Stimulated activated CD8-positive, alpha-beta memory T cell treated with anti-CD3 and anti-CD28 coated beads, Interleukin-15, amount 100 ng/mL, for 24 hours (primary cell): ENCODE measurements at places on chromosomes 2 and 18.

GRCh38 chr2:240500561-240501423 is 57.0 kb downstream of the ANKMY1 start:
- no peak for DNase-seq

DNA sequence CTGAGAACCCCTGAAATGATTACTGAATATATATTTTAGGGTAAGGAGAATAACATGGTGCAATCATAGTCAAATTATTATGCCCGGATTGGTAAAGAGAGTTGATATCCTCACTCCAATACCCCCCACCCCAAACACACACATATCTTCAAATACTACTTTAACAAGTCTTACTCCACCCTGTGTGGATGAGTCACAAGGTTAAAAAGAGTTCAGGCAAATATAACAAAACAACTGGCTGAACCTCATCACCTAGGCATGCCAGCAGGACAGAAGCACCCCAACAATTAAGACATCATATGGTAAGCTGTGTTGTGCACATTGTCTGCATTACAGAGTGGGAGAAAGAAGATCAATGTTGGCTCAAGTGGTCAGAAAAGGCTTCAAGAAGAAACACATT is 857.4 kb downstream of the TDRD15 start:
- no peak for DNase-seq

DNA sequence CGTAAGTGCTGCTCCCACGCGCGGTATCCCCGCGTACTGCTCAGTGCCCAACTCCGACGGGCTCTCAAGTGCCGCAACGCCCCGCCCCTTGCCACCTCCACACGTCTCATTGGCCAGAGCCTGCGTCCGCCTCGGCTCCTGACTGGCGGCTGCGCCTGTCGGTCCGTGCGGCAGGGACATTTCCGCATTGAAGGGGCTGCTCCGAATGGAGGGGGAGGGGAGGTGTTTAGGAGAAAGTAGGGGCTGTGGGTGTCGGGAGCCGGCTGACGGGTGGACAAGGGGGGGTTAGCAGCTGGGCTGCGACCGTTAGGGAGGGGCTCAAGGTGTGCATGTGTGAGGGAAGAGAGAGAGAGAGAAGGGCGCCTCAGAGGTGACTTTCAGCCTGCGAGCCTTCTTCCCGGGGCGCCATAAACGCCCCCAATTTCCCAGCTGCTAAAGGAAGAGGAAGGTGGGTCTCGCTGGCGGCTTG is 877 bp upstream of the UGP2 start:
- DNase-seq, result peak; percentile 87

DNA sequence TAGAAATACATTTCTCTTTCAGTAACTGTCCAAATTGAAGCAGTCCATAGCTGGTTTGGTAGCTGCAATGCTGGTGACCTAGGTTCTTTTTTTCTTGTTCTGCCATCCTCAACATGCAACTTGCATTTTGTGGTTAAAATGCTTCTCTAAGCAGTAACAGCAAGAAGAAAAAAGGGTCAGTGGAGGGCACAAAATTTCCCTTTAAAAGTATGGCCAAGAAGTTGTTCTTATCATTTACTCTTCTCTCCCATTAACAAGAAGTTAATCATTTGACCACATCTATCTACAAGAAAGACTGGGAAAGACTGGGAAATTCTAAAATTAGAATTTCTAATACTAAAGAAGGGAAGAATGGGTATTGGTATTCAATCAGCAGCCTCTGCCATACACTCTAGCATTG is 569.9 kb downstream of the CPS1 start:
- no peak for DNase-seq

DNA sequence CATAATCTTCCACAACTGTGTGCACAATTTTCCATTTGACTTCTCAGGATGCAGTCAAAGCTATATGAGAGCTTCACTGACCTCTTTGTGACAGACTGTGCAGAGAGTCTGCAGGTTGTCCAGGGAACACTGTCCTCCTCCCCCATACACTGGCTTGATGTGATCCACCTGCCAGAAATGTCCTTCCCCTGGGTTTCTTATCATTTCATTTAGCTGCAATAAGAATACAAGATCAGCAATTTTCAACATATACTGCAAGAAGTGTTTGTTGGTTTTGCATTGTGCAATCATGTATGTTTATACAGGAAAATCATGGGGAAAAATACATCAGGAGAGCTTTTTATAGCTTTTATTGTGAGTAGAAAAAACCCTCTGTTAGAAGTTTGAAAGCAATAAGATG is 150.7 kb downstream of the RAB3GAP1 start:
- no peak for DNase-seq

GRCh38 chr18:3118195-3119010 is 101.4 kb downstream of the MYOM1 start:
- DNase-seq, result no peak

- no peak for DNase-seq
Observed at GRCh38 chr2:62354771-62355561, 151.0 kb downstream of the TMEM17 start.

GRCh38 chr2:17935242-17935885 is 56.9 kb downstream of the KCNS3 start:
- DNase-seq, result no peak

GRCh38 chr18:35117951-35118411 is 76.8 kb downstream of the MAPRE2 start:
- no peak for DNase-seq

DNA sequence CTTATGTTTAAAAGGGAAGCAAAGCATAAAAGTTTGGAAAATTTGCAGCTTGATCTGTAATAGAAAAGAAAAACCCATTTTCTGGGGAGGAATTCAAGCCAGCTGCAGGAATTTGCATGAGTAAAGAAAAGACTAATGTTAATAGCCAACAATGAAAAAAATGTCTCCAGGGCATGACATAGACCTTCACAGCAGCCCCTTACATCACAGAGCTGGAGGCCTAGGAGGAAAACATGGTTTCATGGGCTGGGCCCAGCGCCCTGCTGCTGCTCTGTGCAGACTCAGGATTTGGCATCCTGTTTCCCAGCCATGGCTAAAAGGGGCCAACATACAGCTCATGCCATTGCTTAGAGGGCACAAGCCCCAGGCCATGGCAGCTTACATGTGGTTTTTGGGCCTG is 411.6 kb upstream of the MC4R start:
- no peak for DNase-seq

- no peak for DNase-seq
Observed at GRCh38 chr2:26018184-26019055, 15.5 kb upstream of the RAB10 start.

- DNase-seq, result no peak
Observed at GRCh38 chr2:227411320-227411989, 23.7 kb upstream of the SCYGR1 start.

- DNase-seq, result no peak
Observed at GRCh38 chr2:211228559-211228958, 672.2 kb downstream of the CPS1 start.

- no peak for DNase-seq
Observed at GRCh38 chr2:133418021-133418420, 150.2 kb downstream of the NCKAP5 start.

GRCh38 chr2:47070920-47071824 is 83.9 kb downstream of the STPG4 start:
- no peak for DNase-seq

DNA sequence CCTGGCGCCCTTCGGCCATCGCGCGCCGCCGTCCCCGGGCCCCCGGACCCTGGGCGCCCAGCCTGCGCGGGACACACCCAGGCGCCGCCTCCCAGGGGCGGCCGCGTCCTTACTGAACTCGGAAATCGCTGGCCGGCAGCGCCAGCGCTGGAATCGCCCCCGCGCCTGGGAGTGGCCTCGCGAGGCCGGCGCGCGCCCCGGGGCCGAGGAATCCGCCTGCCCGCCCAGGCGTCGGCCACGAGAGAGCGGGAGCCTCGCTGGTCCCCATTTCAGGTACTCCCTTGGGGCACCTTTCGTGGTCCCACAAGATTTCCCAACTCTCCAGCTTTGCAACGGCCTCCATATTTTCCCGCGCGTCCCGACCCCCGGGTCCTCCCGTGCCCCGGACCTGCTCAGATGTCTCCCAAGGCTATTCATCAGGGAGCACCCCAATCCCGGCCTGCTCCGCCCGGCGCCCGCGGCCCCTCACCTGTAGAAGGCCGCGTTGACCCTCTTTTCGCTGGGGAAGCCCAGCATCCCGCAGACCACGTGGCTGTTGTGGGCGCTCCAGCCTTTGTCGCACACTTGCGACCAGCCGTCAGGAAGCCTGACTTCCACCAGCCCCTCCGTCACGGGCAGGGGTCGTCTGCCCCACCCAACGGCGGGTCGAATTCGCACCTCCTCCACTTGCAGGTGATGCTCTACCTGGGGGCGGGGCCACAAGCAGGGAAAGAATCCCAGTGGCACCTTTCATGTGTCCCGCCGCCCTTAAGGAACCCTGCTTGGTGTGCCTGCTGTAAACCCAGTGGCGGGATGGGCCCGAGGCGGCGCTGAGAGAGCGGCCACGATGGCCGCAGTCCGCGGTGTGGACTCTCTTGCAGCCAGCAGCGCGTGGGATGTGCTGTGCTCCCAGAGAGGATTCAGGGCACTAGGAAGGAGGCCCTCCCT is 4.6 kb downstream of the LOXL3 start:
- no peak for DNase-seq

DNA sequence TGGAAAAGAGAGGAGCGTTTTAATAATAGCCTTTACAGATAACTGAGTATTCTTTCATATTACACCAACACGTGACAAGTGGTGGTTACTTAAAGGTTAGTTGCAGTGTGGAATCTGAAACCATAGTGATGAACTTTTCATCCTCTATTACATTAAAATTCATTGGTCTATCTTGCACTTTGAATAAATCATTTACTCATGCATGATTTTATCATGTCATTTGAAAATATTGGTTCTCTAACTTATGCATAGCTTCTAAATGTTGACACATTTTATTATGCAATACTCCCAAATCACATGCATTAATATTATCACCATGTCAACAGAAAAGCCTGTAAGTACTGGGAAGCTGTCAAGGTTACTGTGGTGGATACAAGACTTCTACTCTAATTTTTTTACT is 1432.2 kb downstream of the LRP1B start:
- DNase-seq, result no peak
